ENCODE measurements at places on chromosomes 11 and 22.

DNA sequence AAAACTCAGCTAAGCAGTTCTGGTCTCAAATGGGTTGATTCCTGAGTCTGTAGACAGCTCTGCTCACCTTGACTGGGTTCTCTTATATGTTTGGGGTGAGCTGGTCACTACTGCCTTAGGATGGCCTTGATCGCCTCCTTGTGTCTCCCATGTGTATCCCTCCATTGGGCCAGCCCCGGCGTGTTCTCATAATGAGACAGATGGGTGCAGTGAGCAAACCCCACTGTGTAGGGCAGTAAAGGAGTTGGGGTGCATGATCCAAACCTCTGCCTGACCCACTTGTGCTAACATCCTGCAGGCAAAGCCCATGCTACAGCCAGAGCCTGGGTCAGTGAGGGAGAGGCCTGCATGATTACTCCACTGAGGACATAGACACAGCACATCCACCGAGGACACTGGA lies 657.6 kb downstream of the BRD1 start:
- no peak for DNase-seq

- DNase-seq = no peak
Measured at GRCh38 chr11:94762208-94762607, 5.9 kb upstream of the AMOTL1 start.

GRCh38 chr22:38882972-38883622 lies 11.1 kb upstream of the CBX6 start:
- DNase-seq = no peak

- no peak for DNase-seq
Measured at GRCh38 chr11:69518081-69518950, 36.9 kb downstream of the LINC01488 start.

DNA sequence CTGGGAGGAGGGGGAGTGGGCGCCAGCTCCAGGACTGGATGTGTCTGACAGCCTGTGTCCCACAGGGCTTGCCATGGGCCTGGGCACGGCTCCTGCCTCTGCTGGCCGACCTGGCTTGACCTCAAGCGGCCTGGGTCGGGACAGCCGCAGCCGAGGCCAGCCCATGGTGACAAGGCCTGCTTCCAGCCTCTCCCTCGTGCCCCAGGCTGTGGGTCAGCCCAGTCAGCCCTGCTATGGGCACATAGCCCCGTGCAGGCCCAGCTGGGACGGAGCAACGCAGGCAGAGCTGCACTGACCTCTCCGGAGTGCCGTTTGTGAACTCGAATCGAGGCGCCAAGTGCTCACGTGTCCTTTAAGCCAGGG lies 17.9 kb downstream of the OSBPL5 start:
- DNase-seq = no peak

- no peak for DNase-seq
Measured at GRCh38 chr11:45094958-45095690, 51.3 kb upstream of the PRDM11 start.

- DNase-seq = no peak
Measured at GRCh38 chr11:103349595-103349994, 240.4 kb downstream of the DYNC2H1 start.

DNA sequence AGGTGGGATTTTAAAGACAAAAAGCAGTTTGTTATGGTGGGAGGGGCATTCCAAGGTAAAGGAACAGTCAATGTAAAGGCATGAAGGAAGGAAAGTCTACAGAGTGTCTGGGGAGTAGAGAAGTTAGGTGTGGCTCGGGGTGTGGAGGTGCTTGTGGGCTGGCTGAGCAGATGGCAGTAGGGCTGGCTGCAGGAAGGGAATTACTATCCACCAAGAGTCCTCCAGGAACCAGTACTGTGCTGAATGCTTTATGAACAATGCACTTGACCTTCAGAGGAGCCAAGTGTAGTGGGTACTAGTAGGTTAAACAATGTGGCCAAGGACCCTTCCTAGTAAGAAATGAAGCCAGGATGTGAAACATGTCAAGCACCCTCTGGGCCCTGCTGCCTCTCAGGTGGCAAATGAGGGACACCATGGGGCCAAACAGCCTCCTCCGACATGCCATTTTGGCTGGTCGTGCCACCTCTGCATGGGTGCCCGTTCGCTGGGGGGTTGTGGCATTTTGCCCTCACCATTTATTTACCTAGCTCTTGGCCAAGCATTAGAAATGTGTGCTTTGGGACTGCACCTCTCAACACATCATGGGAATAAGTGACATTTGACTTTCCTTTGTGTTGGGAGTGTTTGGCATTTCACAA lies 123.6 kb upstream of the TENM4 start:
- DNase-seq = no peak

DNA sequence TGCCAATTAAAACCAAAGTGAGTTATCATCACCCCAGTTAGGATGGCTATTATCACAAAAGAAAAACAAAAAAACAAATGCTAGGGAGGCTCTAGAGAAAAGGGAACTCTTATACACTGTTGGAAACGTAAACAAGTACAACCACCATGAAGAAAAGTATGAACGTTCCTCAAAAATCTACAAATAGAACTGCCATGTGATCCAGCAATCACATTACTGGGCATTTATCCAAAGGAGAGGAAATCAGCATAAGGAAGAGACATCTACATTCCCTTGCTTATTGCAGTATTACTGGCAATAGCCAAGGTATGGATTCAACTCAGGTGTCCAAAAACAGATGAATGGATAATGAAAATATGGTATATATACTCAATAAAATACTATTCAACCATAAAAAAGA lies 1145.1 kb downstream of the LRRC4C start:
- DNase-seq = no peak

GRCh38 chr11:71248656-71249055 lies 3.7 kb downstream of the SHANK2 start:
- DNase-seq = no peak

- no peak for DNase-seq
Measured at GRCh38 chr11:128814856-128815705, 52.0 kb downstream of the KCNJ1 start.

DNA sequence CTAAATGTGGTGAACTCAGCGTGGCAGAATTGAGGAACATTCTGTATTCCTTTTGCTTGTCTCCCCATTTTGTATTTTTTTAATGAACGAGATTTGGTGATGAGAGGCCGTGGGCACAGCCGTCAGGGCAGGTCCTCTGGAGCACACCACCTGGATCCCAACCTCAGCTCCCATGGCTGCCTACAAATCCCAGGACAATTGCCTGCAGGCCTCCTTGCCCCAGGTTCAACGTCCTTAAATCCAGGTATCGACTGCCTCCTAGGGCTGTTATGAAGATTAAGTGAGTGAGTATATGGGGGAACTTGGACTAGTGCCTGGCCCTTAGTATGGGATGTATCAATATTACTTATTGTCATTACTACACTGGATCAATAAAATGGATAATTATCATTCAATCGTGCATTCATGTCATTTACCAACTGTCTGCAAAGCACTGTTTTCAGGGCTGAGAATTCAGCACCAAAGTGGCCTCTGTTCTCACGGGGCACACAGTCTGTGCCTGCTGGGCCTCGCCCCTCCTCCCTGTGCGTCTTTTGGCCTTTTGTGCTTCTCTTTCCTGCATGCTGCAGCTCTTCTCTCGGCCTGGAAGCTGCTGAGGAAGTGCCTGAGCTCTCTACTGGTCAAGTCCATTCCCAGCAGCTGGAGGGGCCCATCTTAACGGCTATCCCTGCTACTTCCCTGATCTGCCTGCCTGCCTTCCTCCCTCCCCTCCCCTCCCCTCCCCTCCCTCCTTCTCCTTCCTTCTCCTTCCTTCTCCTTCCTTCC lies 1343.7 kb downstream of the BRD1 start:
- no peak for DNase-seq

DNA sequence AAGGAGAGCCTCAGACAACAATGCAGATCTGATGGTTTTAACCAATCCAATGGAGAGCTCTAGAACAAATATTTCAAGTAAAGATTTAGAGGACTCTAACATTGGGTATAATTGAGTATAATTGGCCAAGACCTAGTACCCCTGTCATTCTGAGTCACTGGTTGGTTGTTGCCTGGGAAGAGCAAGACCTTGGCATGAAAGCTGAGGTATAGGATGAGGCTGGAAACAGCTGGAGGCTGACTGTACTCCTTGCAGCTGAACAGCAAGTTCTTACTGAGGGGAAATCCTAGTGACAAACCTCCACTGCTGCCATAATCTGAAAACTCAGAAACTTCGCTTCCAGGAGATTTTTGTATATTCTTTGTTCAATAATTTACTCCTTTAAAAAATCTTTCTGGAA lies 54.3 kb upstream of the MUC15 start:
- DNase-seq = no peak

GRCh38 chr22:27212617-27213177 lies 555.3 kb downstream of the MIAT start:
- no peak for DNase-seq

DNA sequence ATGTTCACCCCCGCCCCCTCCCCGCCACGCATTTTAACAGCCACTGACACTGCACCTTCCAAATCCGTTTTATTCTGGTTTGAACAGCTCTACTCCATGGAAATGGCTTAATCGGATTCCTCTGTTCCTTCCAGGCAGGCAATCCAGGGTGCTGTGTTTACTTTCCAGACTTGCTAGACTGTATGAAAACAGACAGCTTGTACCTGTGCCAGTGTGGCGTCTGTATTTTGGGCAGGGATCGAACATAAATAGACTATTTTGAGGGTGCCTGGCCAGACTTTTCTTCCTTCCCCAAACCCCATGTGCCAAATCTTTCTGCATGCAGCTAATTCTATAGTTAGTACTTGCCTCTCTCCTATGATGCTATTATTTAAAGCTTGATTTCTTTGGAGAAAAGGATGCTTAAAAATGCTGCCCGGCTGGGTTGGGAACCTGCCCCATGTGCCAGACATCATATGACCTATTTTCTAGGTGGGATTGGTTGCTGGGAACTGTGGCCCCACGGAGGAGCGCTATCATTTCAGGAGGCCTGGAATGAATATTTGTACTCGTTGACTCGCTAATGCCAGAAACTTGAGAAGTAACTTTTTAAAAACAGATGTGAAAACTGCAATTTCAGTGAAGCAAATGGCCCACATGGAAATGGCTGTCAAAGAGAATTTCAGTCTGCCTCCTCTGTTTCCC lies 814.8 kb downstream of the BRD1 start:
- no peak for DNase-seq

DNA sequence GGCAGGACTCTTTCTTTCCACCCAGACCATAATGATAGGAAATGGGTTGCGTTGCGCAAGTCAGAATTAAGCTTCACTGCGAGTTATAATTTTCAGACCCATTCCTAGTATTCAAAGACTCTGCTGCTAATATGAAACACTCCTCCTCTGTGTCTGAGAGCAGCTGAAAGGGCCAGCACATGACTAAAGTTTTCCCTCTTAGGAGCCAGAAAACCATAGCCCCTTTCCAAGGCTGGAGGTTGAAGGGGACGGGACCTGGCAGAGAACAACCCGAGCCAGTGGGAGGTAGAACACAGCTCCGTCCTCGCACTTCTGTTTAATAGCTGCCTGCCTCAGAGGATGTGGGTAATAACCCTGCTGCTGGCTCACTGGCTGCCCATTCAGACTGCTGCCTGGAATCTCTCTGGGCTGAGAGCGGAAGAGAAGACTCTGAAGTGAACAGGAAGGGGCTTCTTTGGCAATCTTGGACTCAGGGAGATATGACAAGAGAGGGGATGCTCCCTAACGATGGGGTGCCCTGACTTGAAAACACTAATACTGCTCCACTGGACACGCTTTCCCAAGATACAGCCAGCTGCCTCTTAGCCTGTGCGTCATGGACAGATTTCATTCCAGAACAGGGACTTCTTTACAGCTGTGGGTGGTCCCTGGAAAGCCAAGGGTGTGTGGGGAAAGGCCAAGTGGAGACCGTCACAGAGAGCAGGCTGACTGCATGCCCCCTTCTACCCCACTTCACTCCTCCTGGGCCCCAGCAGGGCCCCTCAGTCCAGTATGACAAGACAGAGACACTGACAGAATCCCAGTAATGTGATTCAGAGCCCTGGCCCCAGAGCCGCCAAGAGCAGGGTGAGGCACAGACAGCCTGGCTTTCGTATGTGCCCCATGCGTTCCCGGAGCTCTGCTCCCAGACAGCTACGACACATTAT lies 156.9 kb downstream of the FEZ1 start:
- no peak for DNase-seq

DNA sequence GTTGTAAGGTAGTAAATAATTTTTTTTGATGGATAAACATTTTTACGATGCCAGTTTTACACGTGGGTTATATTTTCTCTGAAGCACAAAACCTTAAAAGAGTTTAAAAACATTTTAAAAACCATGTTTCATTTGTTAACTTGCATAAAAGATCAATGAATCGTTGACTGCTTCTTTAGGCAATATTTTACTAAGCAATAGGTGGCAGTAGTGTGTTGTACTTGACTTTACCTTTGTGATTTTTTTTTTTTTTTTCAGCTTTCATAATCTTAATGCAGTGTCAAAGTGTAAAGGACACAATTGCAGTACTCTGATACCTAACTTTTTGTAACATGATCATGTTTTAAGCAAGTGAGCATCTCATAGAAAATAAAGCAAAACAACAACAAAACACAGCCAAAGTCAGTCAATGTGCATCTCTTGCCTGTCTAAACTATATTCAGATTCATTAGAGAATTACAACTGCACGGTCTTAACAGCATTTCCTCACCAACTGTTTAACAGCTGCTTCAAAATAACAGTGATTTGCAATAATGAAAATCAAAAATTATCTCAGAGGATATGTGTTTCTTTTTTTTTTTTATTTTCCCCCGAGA lies 27.7 kb downstream of the DNAJC24 start:
- DNase-seq = no peak

DNA sequence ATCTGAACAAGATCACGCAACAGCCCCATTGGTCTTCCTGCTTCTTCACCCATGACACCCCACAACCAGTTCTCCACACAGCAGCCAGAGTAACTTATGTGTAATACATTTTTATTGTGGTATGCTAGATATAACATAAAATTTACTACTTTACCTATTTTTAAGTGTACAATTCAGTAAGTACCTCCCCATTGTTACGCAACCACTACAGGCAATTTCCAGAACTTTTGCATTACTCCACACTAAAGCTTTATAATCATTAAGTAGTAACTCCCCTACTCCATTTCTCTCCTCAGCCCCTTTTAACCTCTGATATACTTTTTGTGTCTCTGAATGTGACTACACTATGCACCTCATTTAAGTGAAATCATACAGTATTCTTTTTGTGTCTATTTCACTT lies 575.4 kb upstream of the CADM1 start:
- no peak for DNase-seq

- no peak for DNase-seq
Measured at GRCh38 chr22:40605761-40606160, 30.8 kb downstream of the MRTFA start.

DNA sequence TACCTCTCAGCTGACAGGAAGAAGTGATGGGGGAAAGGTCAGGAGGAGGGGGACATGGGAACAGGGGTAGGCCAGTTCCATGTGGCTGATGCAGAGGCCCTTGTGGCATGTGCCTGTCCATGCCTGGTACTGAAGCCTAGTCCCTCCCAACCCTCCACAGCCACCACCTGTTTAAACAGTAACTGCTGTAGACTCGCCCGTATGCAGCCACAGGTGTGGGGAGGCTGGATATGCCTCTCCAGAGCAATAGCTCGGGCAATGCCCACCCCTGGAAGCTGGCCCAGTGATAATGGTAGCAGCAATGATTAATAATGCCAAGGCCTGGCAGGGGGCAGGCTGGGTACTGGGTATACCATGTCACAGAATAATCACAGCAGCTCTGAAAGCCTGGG lies 2.3 kb downstream of the SMTN start:
- DNase-seq = no peak
